ENCODE measurements at places on chromosomes 1 and 21.

DNA sequence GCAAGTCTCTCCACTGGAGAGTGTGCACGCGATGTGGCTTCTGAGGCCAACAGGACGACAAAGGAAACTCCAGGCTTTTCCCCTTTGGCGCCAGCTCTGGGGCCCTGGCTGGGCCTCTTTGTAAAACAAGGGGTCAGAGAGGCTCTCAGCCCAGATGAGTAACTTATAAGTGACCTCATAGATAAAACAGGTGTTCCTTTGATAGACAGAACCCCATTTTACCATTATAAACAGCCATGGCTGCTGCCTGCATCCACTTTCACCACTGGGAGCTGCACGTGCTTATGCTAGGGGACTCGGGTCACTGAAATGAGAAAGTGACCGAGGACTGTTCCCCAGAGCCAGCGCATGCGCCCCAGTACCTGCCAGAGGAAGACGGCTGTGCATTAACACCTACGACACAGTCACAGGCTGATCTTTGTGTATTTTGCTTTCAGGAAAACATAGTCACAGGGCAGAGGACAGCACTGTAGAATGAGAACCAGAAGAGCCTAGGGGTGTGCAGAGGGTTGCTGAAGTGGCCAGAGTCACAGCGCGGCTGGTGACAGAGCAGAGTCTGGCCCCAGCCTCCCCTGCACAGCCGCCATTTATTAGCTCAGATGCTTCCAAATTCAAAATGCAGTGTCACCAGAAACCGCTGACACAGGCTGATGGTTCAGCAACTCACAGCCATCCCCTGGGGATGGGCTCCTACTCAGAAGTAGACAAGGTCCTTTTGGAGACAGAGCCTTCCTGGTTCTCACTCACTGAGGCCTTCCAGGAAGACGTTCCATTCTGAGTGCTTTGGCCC is 12.7 kb downstream of the RNF207 start:
- DNase-seq = no peak

- no peak for DNase-seq
These were observed 28.6 kb downstream of the PCSK9 start for GRCh38 chr1:55067914-55068313.

- DNase-seq = no peak
These were observed 583.4 kb upstream of the ADAMTS5 start for GRCh38 chr21:27550287-27550686.

- DNase-seq = peak; percentile 17
These were observed 45.0 kb upstream of the CXADR start for GRCh38 chr21:17467829-17468228.

GRCh38 chr1:6476483-6476882 is 10.5 kb upstream of the TNFRSF25 start:
- DNase-seq = no peak

GRCh38 chr1:164587617-164588501 is 28.9 kb downstream of the PBX1 start:
- DNase-seq = peak; percentile 50

- no peak for DNase-seq
These were observed at the start of gene GBP3 for GRCh38 chr1:89022167-89022959. TSS of gene GBP3 (minus strand) at chr1:89022866. CDS start at chr1:89020721, 2,145 bp downstream.

DNA sequence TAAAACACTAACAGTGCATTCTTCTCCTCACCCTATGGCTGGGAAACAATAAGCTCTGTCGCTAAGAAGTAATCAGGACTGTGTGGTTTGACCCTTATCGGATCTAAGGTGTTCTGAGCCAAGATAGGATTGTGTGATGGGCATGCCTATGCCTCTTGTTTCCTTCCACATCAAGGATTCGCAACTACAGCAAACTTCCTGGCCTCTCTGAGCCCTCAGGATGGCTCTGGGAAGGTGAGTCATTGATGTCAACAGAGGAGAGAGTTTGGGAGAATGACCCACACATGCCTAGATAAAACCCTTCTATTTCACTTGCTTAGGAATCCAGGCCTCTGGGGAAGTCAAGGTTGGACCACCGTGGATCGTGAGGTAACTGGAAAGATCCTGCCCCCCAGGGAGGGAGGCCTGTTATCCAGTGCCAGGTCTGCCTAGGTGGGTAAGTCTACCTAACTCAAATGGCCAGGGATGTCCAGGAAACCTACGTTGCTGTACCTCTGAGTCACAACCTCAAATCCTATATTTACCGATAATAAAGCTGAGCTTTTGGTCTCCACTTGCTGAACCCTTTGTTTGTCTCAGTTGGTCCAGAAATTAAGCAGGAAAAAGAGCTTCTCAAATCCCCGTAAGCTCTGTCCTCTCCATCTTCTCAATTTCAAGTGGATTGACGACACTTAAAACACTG is 27.4 kb downstream of the TIAM1 start:
- DNase-seq = no peak

DNA sequence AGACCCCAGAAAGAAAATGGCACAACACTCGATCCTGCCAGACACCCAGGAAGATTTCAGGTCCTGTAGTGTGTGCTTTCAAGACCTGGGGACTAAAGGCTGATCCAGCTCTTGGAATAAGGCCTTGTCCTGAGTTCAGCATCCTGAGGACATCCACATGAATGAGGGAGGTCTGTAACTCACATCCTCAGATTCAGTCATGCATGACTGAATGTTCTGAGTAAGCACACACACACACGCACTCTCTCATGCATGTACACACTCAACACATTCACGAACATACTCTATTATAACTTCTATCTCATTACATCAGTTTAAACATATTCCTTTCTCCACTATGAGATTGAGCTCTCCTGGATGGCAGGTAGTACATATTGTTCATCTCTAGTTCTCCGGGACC is 273.4 kb upstream of the BEND5 start:
- DNase-seq = no peak

DNA sequence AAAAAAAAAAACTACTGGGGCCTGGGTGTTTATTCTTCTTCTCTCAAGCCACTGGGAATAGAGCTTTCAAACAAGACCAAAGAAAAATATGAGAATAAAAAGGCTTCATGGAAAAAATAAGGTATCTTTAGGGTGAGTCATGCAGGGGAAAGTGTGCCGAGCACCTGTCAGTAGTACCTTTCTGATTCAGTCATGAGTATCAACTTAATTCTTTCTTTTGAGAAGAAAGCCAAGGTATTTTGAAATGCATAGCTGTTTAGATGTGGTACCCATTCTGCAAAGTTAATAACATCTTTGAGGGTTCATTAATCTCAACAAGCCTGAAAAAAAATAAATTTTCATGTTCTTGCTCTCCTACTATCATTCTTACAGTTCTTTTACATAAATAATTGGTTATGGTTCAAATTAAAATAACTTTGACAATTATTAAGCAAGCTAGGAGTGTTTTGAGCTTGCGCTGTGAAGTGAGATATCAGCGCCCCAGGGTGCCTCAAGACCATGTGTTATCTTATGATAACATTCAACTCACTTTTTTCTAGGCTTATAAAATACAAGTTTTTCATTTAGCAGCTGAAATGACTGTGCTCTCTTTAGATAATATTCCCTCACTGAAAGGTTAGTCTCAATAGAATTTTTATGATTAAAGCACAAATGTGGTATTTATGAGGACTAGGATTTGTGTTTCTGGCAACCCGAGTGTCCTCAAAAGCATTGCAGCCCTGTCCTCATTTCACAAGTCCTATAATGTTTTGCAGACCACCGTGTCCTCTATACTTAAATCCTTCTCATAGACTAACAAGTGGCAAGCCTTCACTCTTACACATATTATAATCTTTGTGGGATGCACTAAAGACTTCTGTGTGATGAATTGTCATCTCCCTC is 138.6 kb downstream of the SLC44A5 start:
- DNase-seq = no peak

DNA sequence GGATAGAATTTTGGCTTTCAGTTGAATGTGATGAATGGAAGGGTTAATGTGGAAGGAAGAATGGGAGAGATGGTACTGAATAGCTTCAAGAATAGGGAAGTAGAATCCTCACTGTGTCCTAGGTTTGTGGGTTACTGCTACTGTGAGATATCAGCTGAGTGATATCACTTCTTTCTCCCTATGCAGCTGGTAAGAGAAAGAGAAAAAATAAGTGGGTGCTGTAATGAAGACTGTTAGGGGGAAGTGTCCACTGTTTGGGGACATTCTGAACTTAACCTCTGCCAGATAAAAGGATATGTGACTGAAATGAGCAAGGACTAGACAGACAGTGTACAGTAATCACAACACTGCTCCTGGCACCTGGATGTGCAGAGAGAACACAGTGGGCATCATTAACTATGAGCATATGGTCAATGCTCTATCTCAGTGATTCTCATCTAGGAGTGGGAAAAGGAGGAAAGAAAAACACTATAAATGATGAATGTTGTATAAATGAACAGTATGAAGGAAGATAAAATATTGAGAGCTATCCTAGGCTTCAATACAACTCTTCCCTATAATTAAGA is 25.6 kb upstream of the MOB3C start:
- DNase-seq = no peak

DNA sequence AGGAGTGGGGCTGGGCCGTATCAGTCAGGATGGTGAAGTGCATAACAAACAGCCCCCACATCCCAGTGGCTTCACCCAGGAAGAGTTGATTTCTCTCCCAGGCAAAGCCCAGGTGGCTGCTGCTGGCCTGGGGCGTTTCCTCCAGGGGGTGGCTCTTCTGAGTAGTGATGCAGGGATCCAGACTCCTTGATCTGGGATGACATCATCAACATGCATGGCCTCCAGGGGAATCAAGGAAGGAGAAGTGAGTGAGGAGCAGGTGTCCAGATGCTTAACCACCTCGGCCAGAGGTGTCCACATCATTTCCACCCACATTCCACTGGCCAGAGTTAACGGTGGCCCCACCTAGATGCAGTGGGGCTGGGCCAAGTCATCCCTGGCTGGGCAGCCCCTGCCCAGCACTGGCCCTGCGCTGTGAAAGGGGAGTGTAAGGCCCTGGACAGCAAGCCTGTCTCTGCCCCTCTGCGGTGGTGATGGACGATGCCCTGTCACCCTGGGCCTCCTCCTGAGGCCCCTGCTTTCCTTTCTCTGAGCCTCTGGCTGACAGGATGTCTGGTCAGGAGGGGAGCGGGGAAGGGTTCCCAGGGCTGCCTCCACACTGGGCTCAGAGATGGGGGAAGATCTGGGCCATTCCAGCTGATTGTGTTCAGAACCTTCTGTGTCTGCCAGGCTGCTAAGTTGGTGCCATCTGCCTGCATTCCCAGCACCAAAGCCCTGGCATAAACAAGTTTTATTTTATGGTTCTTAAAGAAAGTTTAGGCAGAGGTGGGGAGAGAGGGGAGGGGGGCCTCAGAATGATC is 598.2 kb downstream of the MATN1 start:
- DNase-seq = no peak

DNA sequence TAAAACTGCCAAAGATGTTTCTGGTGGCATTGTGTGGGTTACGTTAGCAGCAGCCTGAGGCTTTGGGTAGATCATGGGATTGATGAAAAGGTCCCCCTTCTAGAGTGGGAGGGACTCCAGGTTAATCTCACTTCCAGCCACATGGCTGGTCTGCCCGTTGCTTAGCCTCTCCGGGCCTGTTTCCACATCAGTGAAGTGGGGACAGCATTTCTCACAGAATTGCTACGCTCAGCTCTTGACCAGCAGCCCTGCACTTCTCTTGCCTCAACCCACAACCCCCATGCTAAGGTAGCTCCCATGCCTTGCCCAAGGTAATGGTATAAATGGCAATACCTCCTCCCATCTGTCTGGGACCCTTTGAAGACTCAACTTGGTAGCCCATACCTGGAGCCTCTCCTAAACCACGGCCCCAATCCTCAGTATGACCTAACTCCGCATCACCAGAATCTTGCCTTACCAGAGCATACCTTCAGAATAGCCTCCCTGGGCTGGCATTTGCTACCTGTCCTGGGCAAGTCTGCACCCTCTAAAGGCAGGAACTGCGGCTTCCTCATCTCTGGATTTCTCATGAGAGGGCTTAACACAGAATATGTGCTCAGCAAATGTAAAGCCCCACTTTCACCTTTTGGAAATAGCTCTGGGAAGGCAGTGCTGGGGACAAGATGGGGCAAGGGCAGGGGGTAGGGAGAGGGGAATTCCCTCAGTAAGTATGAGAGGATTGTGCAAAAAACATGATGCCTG is 10.9 kb upstream of the GUCA2A start:
- DNase-seq = no peak

- DNase-seq = no peak
These were observed 19.6 kb downstream of the CCDC18 start for GRCh38 chr1:93200086-93200620.

- DNase-seq = no peak
These were observed 191.5 kb upstream of the CHODL start for GRCh38 chr21:18053151-18053550.

DNA sequence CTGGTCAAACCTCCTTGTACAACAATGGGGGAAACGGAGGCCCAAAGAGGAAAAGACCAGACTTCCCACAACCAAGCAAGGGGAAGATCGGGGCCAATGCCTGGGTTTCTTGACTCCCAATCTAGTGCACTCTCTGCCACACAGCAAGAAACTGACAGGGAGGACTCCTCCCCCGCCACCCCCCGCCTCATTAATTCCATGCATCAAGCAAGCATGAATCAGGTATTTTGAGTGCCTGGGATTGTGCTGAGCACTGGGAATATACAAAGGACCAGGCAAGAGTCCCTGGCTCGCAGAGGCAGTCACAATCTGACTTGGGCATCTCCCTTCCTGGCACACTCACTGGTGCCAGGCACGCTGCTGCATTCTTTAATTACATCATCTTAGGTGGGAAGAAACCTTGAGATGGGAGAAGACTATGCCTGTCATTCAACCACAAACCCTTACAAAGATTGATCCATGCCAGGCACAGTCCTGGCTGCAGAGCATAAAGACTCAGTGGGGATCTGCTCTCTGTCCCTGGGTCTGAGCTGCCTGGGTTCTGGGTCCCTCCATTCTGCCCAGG is 4.4 kb upstream of the KCNC4 start:
- no peak for DNase-seq

DNA sequence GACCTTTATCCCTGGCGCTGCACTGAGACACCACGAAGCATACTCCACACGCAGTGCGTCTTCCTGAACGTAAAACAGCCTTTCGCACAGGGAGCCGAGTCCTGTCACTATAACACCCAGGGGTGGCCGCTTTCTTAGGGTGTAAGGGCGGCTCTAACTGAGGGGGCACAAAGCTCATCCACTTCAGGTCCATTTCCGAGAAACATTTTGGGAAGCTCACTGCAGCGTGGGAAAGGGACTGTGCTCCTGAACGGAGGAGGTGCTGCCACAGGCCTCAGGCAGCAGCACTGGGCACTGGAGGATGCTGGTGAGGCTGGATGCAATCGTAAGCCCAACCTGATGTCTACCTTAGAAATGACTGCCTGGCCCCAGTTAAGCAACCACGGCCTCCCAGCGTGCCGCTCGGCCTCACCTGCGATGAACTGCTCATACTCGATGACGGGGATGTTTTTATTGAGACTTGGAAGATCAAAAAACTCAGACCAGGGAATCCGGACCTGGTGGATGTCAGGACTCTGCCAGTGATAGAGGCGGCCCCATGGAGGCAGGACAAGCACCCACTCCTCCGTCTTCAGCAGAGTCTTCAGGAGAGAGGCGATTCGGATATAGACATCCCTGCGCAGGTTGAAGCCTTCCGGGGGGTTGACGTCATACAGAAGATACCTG is 2.3 kb downstream of the POFUT2 start:
- DNase-seq = no peak

- no peak for DNase-seq
These were observed 47.8 kb downstream of the BRWD1 start for GRCh38 chr21:39265603-39266002.

Measured in HAP-1 (cell line).